T-helper 1 cell (primary cell): ENCODE measurements at places on chromosomes 13 and 19.
A peak's percentile ranks its signal among the peaks of the same experiment; 100 is the strongest.

DNA sequence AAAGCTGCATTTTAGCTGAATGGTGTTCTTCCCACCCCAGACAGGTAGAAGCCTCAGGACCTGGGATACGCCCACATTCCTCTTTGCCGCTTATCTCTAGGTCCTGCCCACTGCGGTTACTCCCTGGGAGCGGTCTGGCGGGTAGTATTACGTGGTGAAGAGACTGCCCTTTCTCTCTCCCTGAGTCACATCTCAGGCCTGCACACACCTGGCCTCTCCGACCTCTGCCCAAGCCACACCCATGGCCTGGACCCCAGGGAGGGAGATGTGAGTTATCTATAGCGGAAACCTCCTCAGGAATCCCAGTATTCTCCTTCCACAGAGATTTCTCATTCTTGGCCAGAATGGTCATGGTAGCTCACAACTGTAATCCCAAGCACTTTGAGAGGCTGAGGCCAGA lies 17.3 kb downstream of the RHPN2 start:
- no peak for DNase-seq

DNA sequence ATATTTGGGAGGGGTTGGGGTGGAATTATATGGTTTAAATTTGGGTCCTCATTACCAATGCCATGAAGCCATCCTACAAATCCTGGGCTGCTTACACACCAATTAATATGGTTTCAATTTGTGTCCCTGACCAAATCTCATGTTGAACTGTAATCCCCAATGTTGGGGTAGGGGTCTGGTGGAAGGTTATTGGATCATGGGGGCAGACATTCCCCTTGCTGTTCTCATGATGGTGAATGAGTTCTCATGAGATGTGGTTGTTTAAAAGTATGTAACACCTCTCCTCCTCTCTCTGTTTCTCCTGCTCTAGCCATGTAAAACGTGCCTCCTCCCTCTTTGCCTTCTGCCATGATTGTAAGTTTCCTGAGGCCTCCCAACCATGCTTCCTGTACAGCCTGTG lies 46.6 kb upstream of the FAM124A start:
- DNase-seq = no peak

- no peak for DNase-seq
Observed at GRCh38 chr13:28415994-28416421, 78.9 kb downstream of the FLT1 start.

- DNase-seq = no peak
Observed at GRCh38 chr19:28351761-28352160, 861.2 kb downstream of the UQCRFS1 start.

- DNase-seq = no peak
Observed at GRCh38 chr13:45779901-45780300, 71.7 kb downstream of the SIAH3 start.

GRCh38 chr13:65595916-65596315 lies 1634.2 kb downstream of the PCDH9 start:
- no peak for DNase-seq

DNA sequence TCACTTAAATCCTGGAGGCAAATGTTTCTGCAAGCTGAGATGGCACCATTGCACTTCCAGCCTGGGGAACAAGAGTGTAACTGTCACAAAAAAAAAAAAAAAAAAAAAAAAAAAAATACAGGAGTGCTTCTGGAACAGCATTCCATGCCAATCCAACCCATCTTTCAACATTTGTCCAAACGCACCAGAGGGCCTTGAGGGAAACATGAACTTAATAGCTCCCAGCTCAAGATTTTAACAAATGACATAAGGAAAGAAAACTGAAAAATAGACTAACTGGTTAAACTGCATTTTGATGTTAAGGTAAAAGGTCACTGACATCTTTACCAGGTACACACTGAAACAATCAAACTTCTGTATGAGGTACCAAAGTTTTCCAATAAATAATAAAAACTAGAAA lies 47.7 kb upstream of the ZNF83 start:
- DNase-seq = no peak

GRCh38 chr19:46748325-46749109 lies 2.3 kb upstream of the STRN4 start:
- DNase-seq = peak; percentile 64

DNA sequence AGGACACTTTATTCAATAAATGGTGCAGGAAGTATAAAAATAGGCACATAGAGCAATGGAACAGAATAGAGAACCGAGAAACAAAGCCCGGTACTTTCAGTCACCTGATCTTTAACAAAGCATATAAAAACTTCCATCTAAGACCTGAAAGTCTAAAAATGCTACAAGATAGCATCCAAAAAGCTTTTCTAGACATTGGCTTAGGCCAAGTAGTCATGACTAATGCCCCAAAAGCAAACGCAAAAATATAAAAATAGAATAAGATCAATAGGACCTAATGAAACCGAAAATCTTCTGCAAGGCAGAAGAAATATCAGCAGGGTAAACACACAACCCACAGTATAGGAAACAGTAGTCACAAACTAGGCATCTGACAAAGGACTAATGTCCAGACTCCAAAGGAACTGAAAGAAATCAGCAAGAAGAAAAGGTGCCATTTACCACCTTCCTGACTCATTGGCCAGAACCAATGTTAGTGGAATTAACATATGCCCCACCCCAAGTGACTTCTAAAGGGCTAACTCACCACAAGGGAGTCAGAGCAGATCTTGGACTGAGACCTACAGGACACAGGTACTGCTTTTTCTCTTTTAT lies 40.8 kb upstream of the CEACAM21 start:
- DNase-seq = no peak

DNA sequence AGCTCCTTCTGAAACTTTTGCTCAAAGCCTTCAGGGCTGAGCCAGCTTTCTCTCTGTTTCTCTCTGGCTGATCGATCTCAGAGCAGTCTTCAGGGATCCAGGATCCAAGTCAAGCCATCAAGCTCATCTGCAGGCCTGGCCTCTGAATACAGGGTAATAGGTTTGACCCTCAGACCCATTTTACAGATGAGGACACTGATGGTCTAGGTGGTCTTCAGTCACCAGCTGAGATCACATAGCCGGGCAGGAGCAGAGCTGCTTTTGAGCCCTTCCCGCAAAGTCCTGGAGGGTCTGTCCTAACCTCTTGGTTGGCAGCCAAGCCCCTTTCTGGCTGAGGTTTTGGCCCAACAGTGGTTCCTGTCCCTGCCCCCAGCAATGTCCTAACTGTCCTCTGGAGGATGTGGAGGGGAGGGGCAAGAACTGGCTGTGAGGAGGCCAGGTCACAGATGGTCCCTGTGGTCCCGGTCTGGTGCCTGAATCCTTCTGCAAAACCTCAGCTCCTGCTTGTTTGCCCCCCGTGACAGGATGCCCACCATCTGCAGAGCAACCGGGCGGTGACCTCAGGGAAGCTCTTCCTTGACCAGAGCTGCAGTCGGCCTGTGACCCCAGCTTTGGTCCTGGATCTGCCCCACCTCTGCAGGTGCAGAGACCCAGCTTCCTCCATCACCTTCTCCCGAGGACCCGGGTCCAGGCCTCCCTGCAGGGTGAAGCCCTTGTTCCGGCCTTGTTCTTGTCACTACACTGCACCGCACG lies 5.8 kb upstream of the PEAK3 start:
- no peak for DNase-seq

DNA sequence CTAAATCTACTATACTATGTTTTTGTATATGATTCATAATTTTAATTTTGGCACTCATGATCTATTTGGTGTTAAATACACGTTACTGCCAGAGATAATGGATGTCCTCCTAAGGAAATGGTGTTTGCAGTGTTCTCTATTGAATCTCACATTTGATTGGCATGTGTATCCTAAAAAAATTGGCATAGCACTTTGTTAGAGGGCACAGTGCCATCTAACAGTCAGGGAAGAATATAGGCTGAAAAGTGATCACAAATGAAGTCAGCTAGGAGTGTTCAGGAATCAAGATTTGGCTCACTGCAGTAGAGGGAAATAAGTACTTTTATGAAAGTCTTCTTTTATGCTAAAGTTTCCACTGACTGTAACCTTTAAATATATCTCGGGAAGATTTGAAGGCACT lies 624.6 kb downstream of the GPC6 start:
- DNase-seq = no peak

DNA sequence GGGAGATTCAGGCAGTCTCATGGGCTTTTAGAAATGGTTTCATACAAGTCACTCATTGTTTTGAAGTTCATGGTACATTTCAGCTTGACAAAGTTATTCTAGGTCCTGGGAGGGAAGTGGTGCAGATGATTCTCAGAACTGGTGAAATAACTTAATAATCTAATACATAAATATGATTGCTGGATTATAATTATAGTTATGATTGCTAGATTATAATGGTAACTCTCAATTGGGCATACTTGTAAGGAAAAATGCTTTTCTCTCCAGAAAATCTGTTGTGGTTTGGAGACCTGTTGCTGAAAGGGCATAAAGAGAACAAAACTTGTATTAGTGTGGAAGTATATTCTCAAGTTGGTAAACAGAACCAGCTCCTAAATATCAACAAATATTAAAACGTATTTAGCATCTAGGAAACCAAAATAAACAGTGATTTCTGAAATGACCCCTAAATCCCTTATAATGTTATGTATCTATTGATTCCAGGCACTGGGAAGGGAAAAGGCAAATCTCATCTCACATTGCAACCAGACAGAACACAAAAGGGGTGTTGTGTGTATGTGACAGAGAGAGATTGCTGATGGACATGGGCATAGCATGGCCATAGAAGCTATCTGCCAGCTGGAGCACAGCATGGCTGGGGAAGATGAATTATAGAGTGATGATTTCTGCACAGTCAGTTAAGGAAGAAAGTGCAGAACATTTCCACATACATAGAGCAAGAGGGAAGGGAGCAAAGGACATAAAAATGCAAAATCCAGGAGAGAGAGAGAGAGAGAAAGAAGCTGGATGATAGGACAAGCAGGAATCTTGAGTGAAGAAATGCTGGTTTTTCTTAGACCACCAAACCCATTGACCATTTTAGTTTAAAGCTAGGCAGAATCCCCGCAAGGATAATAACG lies 87.1 kb upstream of the FRY start:
- no peak for DNase-seq

- DNase-seq = no peak
Observed at GRCh38 chr13:112718318-112718717, 28.5 kb downstream of the ATP11A start.

GRCh38 chr19:47243776-47244547 lies 12.4 kb upstream of the CCDC9 start:
- DNase-seq = peak; percentile 81

GRCh38 chr19:40777937-40778705 lies at the start of gene RAB4B:
Gene RAB4B (plus strand): TSS chr19:40778247. CDS start chr19:40778376, 129 bp downstream.
- peak; percentile 100 for DNase-seq

GRCh38 chr19:44509478-44509877 lies 9.2 kb upstream of the ZNF180 start:
- no peak for DNase-seq

GRCh38 chr13:99008577-99008976 lies 30.7 kb upstream of the DOCK9 start:
- DNase-seq = no peak

- DNase-seq = peak; percentile 94
Observed at GRCh38 chr19:32580901-32581704, at the start of gene PDCD5. Gene PDCD5 (plus strand): TSS chr19:32581190. CDS start chr19:32581262, 72 bp downstream.

- no peak for DNase-seq
Observed at GRCh38 chr19:3585301-3586126, at the start of gene GIPC3. Gene GIPC3 (plus strand): TSS chr19:3585478. CDS start chr19:3585598, 120 bp downstream.

- no peak for DNase-seq
Observed at GRCh38 chr13:48181482-48182145, 51.4 kb upstream of the ITM2B start.

- DNase-seq = no peak
Observed at GRCh38 chr13:35228536-35228935, 248.0 kb downstream of the MAB21L1 start.

GRCh38 chr19:6250909-6251308 lies 28.9 kb downstream of the MLLT1 start:
- no peak for DNase-seq

DNA sequence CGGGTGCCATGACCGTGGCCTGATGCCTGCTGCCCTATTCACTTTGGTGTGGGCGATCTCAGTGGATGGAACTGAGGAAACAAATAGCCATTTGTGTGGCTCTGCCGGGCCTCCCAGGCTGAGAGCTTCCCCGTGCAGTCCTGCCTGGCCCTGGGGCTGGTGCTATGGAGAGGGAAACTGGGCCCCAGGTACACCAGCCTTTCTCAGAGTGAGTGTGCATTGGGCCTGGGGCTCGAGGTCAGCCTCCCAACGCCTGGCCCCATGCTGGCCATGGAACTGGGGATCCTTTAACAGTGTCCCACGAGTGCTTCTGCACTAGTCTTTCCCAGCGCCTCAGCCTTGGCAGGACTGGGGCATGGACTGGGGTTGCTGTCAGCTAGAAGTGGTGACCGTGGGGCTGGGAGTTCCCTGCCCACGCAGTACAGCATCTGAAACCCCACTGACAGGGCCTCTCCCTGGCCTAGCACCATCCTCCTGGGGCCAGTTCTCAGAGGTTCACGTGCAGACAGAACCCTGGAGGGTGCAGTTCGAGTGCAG lies 10.5 kb downstream of the PLEKHF1 start:
- no peak for DNase-seq

DNA sequence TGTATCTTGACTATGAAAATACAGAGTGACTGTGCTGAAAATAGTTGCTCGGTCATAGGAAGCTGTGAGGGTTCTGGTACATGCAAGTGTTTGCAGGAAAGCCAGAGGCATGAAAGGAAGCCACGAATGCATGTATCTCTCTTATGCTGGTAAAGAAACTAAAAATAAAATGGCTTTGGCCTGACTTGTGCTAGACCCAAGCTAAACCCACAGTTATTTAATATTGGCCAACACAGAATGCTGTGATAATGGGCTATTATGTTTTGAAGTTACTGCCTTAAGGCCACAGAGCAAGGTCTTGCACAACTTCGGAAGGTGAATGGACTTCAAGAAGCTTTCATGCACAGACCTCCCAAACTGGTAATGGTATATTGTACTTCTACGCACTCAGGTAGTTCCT lies 518.2 kb upstream of the HTR2A start:
- no peak for DNase-seq

DNA sequence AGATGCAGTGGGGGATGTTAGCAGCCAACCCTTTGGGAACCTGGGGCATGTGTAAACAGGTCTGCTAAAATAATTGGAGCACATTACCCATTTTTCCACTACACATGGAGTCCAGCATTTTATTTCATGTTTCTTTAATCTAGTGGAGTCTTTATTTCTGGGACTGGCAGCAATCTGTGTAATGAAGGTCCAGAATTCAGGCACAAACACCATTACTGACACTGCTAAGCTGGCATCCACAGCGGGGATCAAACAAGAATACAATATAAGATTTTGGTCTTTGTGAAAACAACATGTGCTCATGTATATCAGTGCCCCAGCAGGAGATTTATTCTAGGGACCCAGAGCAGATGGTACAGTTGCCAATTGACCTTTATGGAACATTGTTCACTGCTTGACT lies 1587.0 kb upstream of the PRR20A start:
- no peak for DNase-seq

DNA sequence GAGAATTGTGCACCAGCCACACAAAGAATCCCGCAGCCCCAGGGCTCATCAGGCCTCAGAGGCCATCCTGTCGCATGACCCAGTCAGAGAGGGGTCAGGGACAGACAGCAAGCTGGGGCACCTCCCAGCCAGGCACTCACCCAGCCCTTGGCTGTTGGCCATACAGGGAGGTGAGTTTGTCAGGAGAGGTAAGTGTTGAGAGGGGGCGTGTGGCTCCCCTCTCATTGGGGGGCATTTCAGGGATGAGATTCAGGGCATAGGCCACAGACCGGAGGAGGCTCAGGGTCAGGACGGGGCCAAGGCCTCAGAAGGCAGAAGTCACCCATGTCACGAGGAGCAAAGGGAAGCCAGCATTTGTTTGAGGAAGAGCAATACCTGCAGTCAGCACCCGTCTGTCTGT lies 37.1 kb downstream of the MYO9B start:
- DNase-seq = no peak

GRCh38 chr19:34994286-34994642 lies 5.9 kb upstream of the GRAMD1A start:
- no peak for DNase-seq
